ENCODE measurements at places on chromosomes 4 and X.

- no peak for DNase-seq
These were observed 56.6 kb downstream of the NELFA start for GRCh38 chr4:1952058-1952700.

DNA sequence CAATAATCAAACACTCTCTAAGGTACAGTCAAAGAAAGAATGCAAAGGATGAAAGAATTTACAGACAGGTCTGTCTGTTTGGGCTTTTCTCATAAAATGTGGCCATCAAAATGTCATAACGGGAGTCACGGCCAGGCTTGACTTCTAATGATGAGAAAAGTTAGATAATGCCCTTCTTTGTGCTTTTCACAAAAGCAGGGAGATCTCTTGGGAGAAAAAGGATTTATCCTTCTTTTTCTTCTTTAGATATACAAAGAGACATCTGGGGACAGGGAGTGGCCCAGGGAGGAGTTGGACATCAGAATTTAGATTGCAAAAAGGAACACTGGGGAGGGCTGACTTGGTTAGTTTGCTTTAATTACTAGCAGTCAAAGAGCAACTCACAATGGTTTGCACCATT lies 93.1 kb downstream of the SLC39A8 start:
- DNase-seq, result no peak

DNA sequence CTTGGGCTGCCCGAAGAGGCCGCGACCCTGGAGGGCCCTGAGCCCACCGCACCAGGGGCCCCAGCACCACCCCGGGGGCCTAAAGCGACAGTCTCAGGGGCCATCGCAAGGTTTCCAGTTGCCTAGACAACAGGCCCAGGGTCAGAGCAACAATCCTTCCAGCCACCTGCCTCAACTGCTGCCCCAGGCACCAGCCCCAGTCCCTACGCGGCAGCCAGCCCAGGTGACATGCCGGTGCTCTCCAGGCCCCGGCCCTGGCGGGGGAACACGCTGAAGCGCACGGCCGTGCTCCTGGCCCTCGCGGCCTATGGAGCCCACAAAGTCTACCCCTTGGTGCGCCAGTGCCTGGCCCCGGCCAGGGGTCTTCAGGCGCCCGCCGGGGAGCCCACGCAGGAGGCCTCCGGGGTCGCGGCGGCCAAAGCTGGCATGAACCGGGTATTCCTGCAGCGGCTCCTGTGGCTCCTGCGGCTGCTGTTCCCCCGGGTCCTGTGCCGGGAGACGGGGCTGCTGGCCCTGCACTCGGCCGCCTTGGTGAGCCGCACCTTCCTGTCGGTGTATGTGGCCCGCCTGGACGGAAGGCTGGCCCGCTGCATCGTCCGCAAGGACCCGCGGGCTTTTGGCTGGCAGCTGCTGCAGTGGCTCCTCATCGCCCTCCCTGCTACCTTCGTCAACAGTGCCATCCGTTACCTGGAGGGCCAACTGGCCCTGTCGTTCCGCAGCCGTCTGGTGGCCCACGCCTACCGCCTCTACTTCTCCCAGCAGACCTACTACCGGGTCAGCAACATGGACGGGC lies 579 bp downstream of the ABCD1 start:
- DNase-seq, result no peak

GRCh38 chr4:185838104-185838452 lies 26.1 kb upstream of the SORBS2 start:
- no peak for DNase-seq

DNA sequence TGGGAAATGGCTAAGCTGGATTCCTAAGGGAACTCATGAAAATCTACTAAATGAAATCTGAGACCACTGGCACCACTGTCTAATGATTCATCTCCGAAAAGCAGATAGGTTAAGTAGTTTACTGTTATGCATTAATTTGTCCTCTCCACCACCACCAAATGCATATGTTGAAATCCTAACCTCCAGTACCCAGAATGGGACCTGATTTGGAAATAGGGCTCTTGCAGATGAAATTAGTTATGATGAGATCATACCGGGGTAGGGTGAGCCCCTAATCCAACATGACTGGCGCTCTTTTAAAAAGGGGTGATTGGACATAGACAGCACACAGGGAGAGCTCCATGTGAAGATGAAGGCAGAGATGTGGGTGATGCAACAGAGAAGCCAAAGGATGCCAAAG lies 124.9 kb upstream of the GUCY1A1 start:
- DNase-seq, result no peak
